ENCODE measurements at places on chromosomes 7 and 10.

DNA sequence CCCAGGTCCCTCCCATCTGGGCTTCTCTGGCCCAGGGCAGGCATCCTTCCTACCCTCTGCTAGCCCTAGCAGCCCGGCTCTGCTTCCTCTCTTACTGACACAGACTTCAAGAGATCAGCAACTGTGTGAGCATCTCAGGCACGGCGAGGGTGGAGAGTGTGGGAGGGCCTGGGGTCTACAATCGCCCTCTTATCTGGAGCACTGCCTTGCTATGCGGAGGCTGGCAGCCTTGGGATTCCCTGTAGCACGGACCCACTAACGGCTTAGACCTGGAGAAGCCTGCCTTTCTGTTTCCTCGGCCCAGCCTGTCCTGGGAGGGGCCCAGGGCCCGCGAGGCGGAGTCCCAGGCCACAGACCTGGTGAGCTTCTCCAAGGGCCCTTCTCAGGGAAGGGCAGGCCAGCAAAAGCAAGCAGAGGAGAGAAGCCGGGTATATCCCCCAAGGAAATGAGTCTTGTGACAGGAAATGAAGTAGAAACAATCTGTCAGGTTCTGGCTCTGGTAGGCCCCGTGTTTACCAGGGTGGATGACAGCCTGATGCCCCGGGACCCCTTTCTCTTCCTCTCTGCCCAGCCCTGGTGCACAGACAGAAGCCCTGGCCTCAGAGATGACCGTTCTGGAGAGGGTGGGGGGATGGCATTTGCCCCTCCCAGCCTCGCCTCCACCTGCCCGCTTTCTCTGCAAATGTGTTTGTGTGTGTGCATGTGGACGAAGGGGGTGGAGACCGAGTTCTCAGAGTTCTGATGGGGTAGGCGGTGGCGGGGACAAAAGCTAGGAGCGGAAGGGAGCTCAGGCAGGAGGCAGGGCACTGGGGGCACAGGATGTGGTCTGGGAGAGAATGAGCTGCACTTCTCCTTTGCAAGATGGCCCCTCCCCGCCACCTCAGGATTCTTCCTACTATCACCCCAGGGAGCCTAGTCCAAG, 2.5 kb downstream of the LRCH4 start:
- DNase-seq, result peak; percentile 86

DNA sequence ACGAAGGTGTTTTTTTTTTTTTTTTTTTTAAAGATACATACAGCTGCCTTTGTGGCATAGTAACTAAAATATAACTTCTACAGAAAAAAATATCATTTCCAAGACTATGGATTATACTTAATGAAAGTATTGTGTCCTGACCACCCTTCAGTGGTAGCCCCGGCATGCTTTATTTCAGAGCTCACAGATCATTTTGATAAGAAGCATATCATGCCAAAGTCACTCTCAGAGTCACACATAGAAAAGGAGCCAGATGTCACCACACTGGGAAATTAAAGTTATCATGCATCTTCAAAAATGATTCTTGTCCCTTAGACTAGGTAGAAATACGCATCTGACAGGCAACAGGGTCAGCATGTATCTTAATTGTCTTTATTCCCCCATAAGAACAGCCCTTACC, 3.0 kb downstream of the ADARB2 start:
- no peak for DNase-seq

DNA sequence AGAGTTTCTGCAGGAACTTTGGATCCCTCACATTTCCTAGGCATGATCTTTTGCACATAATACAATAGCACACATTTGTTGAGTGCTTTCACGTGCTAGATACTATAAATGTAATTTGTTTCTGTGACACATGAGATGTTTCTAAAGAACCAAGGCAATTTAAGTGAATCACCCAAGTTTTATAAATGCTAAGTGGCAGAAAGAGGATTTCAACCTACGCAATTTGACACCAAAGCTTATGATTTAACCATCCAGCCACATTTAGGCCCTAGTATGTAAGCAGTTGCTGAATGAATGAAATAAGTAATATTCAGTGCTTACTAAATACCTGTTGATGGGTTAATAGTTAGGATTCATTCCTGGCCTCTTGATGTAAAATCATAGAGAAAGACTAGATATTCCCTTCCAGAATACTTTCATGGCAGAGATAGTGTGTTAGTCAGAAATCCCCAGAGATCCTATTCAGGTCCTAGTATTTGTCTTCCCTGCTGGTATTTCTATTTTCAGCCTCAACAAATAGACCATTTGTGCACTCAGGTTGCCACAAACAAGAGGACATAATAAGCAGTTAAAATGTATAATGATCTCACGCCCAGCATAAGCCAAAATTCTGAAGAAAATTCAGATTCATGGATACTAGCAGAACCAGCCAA, 572.6 kb downstream of the IPMK start:
- DNase-seq, result peak; percentile 49

GRCh38 chr10:60073781-60074656, 167.7 kb upstream of the CCDC6 start:
- DNase-seq, result no peak

DNA sequence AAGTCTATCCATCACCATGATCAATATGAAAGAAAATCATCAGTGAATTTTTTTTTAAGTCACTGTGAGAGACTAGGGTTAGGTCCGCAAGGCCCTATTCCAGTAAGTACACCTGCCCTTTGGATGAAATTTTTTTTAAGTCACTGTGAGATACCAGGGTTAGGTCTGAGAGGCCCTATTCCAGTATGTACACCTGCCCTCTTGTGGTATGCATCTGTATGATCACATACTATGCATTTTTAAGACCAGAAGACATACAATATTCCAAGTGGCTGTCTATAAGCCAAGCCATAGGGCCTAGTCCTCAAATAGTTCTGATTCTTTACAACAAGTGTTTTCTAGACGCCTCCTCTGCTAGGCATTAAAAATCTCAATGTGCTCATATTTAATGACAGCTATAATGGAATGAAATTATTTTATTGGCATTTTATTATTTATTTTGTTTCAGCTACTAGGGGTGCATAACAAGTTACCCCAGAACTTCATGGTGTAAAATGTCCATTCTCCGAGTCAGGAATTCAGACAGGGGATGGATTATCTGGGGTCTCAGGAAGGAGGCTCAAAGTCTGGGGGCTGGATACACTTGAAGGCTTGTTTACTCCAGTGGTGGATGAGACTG, 53.1 kb downstream of the TEX36 start:
- DNase-seq, result peak; percentile 31

DNA sequence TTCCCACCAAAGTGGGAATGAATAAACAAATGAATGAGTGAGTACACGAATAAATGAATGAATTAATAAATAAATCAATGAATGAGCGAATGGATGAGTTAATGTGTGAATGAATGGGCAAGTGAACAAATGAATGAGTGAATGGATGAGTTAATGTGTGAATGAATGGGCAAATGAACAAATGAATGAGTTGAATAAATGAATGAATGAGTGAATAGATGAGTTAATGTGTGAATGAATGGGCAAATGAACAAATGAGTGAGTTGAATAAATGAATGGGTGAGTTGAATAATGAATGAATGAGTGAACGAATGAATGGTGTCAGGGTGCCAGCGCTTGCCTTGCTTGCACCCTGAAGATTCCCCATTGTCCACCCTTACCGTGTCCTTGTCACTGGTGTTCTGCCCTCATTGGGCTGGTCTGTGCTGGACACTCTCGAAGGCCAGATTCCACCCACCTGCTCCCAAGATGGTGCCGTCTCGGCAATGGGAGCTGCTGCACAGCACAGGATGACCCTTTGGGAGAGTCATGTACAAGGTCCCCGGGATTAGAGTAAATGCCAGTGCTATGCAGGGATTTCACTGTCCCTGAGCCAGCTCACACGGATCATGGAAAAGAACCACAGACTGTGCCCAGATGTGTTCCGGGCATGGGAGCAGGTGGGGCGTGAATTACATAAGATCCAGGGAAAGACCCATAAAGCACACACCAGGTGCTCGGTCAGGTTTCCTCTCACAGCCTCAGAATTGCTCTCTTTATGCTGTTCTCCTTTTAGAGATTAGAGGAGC, 83.2 kb downstream of the CAMK1D start:
- no peak for DNase-seq

DNA sequence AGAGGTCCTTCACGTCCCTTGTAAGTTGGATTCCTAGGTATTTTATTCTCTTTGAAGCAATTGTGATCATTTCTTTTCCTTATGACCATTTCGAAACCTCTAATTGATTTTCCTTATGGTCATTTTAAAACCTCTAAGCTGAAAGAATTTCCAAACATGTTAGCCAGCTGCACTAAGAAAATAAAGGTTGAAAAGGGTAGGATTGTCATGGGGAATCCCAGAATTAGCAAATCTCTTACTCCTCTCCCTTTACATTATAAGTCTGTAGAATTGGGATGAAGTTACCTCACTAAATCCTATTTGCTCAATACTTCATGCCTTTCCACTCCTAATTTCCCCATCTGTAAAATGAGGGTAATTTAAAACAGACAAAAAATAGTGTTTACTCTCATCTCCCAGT, 79.5 kb downstream of the FAM185A start:
- no peak for DNase-seq

- no peak for DNase-seq
These were observed 53.4 kb upstream of the SLC35B4 start for GRCh38 chr7:134370135-134370534.

DNA sequence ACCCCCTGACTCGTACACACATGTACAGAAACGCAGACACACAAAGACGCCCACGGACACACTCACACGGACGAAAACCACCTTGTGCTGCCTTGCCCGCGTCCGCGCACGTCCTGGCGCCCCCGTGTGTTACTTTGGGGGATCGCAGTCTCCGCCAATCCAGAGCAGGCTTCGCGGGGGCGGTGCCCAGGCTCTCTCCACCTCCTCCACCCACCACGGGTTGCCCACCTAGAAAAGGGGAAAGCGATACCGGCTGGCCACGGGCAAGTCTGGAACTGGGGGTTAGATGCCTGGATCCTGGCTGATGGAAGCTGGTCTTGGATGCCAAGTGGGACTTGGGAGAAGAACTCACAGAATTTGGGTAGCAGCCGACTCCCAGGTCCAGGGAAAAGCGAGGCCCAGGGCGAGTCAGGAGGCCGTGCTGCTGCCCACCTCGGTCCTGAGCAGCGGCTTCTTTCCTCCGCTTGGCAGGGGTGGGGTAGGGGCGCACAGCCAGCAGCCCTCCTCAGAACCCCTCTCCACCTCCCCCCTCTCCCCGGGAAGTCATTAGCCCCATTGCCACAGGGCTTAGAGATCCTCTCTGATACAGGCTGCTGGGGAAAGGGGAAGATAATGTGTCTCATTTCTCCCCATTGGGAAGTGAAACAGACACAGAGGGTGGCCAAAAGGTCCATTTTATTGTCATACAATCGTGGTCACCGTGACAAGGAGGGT, 4.6 kb upstream of the VGF start:
- peak; percentile 57 for DNase-seq

- DNase-seq, result peak; percentile 65
These were observed 127.4 kb upstream of the AGR3 start for GRCh38 chr7:17009007-17009719.

- DNase-seq, result no peak
These were observed 1.6 kb upstream of the ZNF239 start for GRCh38 chr10:43576062-43576461.

- no peak for DNase-seq
These were observed 28.5 kb upstream of the LRRC72 start for GRCh38 chr7:16498122-16498521.

DNA sequence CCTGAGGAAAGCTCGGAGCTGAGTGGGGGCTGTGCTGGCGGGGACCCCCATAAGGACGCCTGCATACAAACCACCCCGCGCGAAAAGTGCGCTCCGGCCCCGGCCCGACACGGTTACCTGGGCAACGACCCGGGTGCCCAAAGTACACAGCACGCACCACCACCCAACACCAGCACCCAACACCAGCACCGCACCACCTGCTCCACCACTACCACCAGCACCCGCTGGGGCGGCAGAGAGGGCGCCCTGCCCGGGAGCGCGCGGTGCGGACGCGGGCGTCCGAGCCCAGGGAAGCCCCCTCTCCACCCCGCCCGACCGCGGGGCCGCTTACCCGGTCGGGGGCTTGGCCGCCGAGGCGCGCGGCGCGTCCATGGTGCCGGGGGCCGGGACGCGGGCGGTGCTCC, 345 bp downstream of the COBL start:
- DNase-seq, result no peak

- DNase-seq, result peak; percentile 99
These were observed 94.6 kb downstream of the CUX1 start for GRCh38 chr7:101911800-101912715.

GRCh38 chr7:129434675-129435318, 565 bp downstream of the STRIP2 start:
- DNase-seq, result peak; percentile 6

DNA sequence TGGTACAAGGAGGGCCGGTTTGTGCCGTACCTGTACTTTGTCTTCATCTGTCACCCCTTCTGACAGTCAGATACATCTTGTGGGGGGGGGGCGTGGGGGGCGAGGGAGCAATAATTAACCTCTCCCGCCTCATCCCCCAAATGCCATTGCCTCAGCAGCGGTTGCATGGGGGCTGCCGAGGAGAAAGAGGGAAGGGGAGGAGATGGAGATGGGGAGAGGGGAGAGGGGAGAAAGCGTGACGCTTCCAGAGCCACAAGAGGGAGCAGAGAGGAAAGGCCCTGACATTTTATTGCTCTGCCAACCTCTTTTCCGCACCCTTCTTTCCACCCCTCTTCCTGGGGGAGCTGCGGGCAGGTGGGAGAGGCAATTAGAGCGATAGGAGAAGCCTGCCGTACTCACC, 11.8 kb downstream of the KAZALD1 start:
- no peak for DNase-seq

- no peak for DNase-seq
These were observed 95.5 kb downstream of the NKX6-2 start for GRCh38 chr10:132690401-132690800.

GRCh38 chr10:3217301-3217700, 44.7 kb upstream of the PITRM1 start:
- DNase-seq, result peak; percentile 90

DNA sequence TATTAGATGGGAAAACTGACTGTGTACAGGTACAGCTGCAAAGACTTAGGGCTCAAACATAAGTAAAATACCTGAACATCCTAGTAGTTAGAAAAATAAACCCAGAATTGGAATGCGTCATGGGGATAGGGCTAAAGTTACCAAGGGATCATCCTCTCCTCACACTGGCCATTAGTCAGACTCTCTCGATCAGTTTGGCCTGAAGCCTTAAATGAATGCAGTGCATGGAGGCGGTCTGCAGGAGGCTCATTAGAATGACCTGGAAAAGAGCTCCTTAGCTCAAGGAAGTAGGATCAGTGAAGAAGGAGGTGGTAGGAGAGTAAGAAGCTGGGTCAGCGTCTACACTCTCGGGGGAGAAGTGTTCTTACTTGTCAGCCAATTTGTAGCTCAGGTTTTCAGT, 35.3 kb downstream of the DENND2A start:
- DNase-seq, result no peak

DNA sequence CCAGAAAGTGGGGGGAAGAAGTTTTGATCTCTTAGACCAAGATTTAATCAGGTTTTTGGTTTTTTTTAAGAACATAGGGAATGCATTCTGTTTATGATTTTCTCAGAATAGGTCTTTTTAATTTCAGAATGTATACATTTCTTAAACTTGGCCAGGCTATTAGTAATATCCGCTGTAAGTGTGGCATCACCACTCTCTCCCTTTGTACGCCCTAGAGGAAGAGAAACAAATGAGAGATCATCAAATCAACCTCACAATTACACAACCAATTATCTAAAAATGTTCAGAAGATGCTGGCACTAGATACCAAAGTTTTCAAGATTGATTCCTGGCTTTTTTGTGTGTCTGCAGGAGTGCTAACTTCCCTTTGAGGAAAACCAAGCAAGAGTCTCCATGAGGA, 70.0 kb downstream of the KLF6 start:
- DNase-seq, result no peak
